Esophagus (tissue), 2 donors: ENCODE measurements at places on chromosomes 3 and 15. TPM values are rescaled to one million over a fixed set of nuclear protein-coding genes. Genes with fewer than 3 reads are reported as not detected.

Gene HMCES
- 31.3 TPM for polyA plus RNA-seq

Gene ECE2
- polyA plus RNA-seq = not detected

Gene SI
- not detected for polyA plus RNA-seq

Gene MCF2L2
- 0.21 TPM for polyA plus RNA-seq

Gene TMEM40
- polyA plus RNA-seq = 722 TPM

Gene ANKUB1
- not detected for polyA plus RNA-seq

Gene PLA2G4D
- polyA plus RNA-seq = 1.0 TPM

Gene COL6A5
- polyA plus RNA-seq = 0.15 TPM

Gene LZTFL1
- polyA plus RNA-seq = 3.4 TPM

Gene IMPG2
- polyA plus RNA-seq = 0.02 TPM

Gene SETD2
- polyA plus RNA-seq = 11.7 TPM

Gene MGLL
- polyA plus RNA-seq = 99.1 TPM

Gene SYNM
- 20.3 TPM for polyA plus RNA-seq

Gene IQCF5
- polyA plus RNA-seq = not detected

Gene TEX264
- polyA plus RNA-seq = 46.7 TPM

Gene SERPINI2
- 0.20 TPM for polyA plus RNA-seq

Gene GPR176
- 0.42 TPM for polyA plus RNA-seq

Gene PARP15
- polyA plus RNA-seq = 0.46 TPM

Gene CD200
- 3.0 TPM for polyA plus RNA-seq

Gene IRAK2
- 6.1 TPM for polyA plus RNA-seq

Gene FGF7
- 4.3 TPM for polyA plus RNA-seq

Gene SLC27A2
- polyA plus RNA-seq = 2.7 TPM

Gene RBP2
- 0.43 TPM for polyA plus RNA-seq

Gene CD96
- polyA plus RNA-seq = 0.94 TPM

Gene ETV5
- 2.0 TPM for polyA plus RNA-seq

Gene TM6SF1
- polyA plus RNA-seq = 1.1 TPM

Gene PLA2G4F
- 12.9 TPM for polyA plus RNA-seq

Gene GOLGA8J
- not detected for polyA plus RNA-seq

Gene MNS1
- 2.1 TPM for polyA plus RNA-seq

Gene POPDC2
- 1.4 TPM for polyA plus RNA-seq

Gene NAA50
- 24.7 TPM for polyA plus RNA-seq

Gene CLRN1
- not detected for polyA plus RNA-seq

Gene SLC12A1
- polyA plus RNA-seq = not detected

Gene STIMATE
- 7.4 TPM for polyA plus RNA-seq
